Stimulated activated CD4-positive, alpha-beta T cell treated with anti-CD3 and anti-CD28 coated beads, Interleukin-1b, Interleukin-23, amount 100 ng/mL, for 24 hours (primary cell): ENCODE measurements at places on chromosomes 12 and 14.

DNA sequence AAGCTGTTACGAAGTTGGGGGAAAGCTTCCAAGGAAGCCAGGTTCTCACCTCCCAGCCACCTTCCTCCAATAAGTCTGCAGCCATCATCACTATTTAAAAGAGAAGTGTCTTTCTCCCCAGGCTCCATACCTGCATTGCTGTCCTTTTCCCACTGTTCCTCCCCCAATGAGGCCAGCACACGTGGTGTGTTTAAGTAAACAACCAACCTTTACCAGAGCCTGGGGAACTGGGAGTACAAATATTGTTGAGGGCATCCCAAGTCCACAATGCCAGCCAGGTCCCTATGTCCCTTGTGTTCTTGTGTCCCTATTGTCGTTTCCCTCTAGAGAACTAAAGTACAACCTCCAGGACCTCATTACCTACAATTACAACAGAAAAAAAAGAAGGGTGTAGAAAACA, 49.2 kb upstream of the PNMA1 start:
- no peak for DNase-seq

DNA sequence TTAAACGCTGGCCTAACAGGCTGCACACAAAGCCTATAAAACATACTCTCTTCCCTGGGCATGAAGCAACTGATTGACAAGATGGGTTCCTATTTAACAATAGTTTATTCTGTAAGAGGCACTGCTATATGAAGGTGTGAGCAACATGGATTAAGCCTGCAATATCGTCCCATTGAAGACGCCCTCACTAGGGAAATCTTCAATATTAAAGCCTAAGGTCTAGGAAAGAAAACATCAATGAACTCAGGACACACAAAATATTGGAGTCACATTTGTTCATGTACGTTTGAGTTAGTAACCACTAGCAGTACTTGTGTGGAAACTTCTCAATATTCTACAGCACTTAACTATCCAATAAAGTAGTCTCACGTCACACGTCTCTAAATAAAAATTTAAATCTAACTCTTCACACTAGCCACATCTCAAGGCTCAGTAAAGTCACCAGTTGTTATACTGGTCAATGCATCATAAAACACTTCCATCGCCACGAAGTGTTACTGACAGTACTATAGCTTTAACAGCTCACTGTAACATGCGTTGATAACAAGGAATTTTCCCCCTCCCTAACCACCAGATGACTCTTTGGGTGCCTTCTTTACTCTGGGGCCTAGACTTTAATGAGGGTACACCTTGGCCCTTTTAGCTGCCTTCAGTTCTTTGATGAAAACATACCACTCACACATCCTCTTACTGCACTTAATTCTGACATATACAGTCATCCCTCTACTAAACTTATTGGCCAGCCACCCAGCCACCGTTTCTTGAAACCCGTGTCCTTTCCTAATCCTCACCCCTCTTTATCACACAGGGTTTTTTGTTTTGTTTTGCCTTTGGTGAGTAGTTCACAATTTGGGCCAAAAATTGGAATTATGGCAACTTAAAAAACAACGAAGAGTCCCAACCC, 50.1 kb upstream of the OR5AU1 start:
- DNase-seq, result no peak

DNA sequence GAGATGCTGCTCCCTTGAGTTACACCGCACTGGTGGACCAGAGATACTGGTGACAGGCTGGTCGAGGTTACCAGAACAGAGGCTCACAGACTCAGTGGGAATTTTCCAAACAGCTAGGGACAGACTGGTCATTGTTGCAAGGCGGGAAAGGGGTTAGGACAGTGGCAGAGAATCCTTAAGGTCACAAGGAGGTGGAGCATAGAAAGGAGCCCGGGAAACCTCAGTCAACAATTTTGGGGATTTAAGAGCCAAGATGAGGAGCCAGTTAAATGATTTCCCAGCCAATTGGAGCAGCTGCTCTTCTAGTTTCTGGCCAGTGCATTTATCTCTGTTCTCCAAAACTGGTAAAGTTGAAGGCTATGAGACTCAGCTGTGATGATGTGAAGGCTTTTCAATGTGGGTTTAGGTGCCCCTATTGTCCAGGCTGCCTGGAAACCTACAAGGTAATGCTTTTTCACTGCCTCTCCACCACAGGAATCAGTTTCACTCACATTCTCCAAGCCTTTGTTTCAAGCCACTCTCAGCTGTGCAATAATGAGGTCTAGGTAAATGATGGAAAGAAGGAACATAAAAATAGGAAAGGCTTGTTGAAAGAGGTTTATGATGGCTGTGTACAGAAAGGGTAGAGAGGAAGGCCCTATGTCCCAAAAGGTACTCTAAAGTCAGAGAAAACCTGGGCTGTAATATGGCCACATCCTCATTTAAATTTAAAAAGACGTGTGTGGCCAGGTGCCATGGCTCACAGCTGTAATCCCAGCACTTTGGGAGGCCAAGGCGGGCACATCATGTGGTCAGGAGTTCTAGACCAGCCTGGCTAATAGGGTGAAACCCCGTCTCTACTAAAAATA, 7.0 kb upstream of the TNS2 start:
- no peak for DNase-seq

GRCh38 chr12:80749456-80749855, 32.7 kb downstream of the MYF5 start:
- no peak for DNase-seq

DNA sequence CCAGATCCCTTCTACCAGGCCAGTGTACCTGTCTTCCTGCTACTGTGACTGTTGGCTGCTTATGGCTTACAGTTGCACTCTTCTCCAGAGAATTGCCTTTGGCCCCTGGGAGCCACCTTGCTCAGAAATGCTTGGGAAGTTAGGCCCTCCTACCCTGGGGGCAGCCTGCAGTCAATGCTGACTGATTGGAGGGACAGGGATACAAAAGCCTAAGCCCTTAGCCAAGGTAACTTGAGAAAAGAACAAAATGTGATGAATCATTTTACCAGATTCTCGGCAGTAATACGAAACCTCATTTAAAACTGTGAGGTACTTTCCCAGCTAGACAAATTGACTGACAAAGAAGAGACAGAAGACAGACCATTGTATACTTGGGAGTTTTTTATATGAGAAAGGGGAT, 47.3 kb downstream of the PTCSC3 start:
- no peak for DNase-seq

DNA sequence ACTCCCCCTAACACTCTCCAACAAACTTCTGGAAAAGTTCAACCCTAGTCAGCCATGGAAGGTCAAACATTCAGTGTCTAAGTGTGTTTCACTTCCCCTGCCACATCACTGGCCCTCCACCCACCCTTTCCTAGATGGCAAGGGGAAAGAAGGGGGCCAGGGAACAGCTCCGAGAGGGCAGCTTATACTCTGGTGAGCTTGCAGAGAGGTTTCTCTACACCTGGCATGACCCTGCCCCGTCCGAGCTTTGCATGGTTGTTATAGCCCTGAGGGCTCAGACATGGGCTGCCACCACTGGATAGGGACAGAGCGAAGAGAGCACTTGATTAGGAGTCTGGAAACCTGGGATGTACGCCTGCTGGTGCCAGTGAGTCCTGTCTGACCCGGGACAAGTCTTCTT, 4.0 kb downstream of the ACVRL1 start:
- no peak for DNase-seq

DNA sequence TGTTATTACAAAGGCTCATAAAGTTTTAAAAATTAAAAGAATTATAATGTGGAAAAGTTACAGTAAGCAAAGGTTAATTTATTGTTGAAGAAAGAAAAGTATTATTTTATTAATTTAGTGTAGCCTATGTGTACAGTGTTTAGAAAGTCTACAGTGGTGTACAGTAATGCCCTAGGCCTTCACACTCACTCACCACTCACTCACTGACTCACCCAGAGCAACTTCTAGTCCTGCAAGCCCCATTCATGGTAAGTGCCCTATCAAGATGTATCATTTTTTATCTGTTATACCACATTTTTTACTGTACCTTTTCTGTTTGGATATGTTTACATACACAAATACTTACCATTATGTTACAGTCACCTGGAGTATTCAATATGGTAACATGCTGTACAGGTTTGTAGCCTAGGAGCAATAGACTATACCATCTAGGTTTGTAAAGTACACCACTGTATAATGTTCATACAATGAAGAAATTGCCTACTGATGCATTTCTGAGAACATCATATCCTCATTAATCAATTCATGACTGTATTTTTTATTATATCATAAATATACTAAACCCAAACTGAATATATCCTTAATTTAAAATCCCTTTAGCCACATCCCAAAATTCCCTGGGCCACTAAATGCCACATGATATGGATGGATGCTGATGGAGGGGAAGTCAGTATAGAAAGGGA, 43.6 kb upstream of the NID2 start:
- no peak for DNase-seq

GRCh38 chr12:69120354-69120753, 119.0 kb upstream of the CPSF6 start:
- no peak for DNase-seq

DNA sequence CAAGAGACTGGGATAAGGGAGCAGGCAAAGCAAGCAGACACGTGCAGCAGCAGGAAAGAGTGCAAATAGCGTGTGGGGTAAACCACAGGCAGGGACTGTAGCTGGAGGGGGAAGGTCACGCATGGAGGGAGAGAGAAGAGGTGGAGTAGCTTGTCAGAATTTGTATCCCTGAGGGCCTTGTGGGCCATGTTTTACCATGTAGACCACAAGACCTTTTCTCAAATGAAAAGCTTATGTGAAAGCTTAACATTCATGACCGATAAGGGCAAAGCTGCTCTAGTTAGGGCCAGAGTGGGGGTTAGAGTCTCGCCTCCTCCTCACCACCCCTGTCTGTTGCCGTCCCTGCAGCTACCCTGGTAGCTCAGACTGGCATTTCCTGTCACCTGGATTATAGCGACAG, 152.9 kb upstream of the E2F7 start:
- no peak for DNase-seq

DNA sequence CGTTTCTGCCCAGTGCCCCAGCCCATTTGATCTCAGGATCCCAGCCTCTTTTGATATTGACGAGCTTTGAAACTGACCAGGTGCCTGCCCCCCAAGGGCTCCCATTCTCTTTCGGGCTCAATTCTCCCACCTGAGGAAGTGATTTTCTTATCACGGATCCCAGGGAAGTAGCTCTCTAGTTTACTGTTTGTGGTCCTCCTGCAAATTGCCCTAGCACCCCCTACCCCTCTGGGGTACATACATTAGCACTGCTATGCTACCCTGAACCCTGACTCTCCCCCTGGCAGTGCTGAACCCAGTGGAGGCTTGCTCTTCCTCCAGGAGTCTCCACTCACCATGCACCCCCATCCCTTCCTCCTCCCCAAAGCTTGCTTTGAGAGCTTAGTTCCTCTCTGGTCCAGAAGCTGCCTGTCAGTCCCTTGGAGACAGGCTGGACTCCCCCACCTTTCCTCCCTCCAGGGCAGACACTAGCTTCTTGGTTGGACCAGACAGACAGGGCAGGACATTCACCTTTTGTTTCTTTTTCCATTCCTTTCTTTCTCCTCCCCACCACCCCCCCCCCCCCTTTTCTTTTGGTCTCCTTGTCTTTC, 4.4 kb upstream of the TBX3 start:
- no peak for DNase-seq
